Brain pericyte (primary cell): ENCODE measurements at places on chromosomes 2 and 18.

- no peak for DNase-seq
Observed at GRCh38 chr2:228444161-228444560, 262.7 kb upstream of the SPHKAP start.

DNA sequence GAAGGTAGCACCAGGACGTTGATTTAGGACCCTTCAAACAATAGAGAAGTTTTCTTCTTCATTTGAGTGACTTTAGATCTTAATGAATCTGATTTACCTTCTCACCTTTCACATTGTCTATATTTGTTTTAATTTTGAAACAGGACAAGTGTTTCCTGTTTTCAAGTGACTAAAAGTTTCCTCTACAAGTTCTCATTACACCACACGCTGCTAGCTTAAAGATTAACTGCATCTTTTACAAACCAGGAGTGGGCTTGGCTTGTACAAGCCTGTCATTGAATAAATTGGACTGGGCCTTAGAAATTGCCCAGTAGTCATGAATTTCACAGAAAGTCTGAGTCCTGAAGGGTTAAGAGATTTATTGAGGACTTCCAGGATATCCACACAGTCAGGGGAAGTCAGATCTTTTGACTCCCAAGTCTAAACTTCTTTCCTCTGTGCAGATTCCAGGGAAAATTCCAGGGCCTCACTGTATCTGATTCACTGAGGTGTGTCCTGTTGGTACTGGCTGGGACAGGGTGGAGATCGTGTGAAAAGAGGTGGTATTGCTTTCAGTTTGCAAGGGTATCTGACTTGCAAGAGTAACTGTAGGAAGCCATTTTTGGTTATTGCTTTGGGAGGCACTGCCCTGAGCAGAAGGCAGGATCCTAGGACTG lies 3.4 kb downstream of the SGPP2 start:
- no peak for DNase-seq

GRCh38 chr2:144520756-144521487 lies 1.0 kb upstream of the ZEB2 start:
- DNase-seq: peak; percentile 55

DNA sequence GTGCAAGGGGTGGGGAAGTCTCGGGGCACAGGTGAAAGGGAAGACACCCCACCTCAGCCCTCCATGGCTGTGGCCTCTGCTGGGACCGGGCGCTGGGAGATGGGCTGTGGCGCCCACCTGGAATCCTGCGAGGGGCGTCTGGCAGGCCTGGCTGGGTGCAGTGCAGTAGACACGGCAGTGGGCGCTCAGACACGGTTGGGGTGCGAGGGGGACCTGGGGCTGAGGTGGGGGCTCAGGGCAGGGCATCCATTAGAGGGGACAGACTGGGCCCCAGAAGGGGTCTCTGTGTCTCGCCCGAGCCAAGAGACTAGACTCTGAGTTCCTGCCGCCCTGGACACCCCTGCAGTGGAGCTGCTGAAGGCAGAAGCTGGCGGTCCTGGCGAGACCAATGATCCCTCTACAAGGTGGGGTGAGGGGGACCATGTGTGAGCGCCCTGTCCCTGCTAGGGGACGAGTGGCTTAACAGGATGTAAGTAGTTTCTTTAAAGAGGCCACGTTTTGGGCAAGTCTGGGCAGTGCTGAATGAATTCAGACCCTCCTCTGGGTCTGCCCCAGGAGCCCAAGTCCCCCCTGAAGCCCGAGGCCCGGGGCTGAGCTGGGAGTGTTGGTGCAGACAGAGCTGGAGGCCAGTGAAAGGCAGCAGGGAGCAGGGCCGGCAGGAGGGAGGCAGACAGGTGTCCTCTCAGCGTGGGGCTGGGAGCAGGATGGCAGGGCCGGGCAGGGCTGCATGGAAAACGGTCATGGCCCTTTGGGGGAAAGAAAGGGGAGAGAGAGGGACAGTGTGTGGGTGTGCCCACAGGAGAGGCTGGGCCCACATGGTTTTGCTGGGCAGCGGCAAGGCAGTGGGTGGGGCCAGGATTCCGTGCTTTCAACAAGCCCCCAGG lies 57.2 kb downstream of the HS6ST1 start:
- DNase-seq: no peak

- DNase-seq: no peak
Observed at GRCh38 chr18:10230072-10230471, 224.4 kb upstream of the APCDD1 start.

- no peak for DNase-seq
Observed at GRCh38 chr18:4807604-4808293, 352.6 kb upstream of the DLGAP1 start.

DNA sequence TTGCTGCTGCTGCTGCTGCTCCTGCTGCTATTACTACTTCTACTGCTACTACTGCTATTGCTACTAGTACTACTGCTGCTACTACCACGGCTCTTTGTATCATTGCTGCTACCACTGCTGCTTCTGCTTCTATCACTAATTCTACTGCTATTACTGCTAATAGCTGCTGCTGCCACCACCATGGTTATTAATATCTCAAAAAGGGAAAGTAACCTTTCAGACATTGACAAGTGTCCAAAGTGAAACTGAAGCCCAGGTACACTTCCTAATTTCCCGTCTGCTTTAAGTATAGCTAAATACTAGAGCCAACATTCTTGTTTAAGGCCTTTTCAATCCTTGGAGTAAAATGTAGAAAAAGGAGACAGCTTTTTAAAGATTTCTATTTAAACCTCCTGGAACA lies 45.4 kb upstream of the EHBP1 start:
- no peak for DNase-seq

DNA sequence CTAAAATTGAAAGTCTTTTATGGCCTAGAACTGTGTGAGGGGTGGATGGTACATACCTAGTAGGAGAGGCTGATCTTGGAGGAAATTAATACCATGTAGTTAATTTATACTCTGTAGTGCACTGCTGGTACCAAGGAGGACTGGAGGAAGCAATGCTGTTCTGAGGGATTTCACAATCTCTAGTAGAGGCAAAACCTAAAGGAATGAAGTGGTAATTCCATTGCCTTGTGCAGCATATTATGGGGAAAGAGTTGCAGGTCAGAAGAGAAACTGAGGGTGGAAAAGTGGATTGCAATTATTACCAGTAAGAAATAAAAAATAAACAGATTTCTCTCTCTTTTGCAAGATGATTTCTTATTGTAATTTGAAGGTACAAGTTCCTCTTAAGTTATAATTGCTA lies 2.2 kb downstream of the ABI2 start:
- DNase-seq: no peak
